Globus pallidus (tissue), 1 donor: ENCODE measurements at places on chromosomes 12 and 14.

DNA sequence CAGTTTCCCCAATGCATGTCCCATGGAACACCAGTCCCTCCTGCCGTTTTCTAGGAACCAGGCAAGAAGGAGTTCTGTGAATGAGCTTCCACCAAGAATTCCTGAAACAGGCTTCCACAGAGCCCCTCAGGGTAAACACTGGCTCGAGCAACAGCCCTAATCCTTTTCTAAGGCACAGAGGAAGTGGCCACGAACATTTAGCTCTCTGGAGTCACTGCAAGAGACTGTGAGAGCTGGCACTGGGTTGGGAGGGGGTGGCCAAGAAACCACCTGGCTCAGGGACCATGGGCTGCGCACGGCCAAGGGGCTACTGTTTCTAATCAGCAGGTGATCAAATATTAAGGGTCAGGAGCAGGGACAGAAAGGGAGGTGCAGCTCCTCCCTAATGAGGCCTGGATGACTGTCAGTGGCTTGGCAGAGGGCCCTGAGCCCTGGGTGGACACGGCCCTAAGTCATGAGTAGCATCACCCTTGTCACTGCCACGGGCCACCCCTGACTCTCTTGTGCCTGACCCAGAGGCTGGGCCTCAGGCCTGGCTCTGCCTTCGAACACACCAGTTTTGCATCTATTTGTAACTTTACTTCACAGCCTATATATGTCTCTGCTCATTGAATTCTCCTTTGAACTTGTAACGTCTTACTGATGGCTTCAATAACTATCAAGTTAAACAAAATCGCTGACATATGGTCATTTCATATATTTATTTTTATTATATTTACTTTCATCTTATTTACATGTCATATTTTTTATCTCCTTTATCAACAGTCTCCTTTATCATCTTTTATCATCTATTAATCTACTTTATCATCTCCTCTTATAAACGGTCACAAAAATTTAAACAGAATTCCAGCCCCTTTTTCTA, 154.0 kb downstream of the DICER1 start:
- DNase-seq: no peak

- DNase-seq: no peak
Observed at GRCh38 chr12:116346222-116346621, 68.7 kb upstream of the MED13L start.

DNA sequence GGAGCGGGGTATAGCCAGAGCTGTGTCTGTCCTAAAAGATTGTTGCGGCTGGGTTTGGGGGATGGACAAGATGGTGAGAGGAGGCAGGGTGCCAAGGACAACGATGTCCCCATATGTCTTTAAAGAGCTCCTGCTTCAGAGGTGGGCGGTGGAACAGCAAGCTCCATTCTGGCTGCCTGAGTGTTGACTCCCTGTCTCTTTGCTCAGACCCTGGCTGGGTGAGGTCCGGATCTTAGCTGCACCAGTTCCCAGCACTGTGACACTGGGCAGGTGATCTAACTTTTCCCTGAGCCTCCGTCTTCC, 8.3 kb upstream of the WSCD2 start:
- DNase-seq: no peak

DNA sequence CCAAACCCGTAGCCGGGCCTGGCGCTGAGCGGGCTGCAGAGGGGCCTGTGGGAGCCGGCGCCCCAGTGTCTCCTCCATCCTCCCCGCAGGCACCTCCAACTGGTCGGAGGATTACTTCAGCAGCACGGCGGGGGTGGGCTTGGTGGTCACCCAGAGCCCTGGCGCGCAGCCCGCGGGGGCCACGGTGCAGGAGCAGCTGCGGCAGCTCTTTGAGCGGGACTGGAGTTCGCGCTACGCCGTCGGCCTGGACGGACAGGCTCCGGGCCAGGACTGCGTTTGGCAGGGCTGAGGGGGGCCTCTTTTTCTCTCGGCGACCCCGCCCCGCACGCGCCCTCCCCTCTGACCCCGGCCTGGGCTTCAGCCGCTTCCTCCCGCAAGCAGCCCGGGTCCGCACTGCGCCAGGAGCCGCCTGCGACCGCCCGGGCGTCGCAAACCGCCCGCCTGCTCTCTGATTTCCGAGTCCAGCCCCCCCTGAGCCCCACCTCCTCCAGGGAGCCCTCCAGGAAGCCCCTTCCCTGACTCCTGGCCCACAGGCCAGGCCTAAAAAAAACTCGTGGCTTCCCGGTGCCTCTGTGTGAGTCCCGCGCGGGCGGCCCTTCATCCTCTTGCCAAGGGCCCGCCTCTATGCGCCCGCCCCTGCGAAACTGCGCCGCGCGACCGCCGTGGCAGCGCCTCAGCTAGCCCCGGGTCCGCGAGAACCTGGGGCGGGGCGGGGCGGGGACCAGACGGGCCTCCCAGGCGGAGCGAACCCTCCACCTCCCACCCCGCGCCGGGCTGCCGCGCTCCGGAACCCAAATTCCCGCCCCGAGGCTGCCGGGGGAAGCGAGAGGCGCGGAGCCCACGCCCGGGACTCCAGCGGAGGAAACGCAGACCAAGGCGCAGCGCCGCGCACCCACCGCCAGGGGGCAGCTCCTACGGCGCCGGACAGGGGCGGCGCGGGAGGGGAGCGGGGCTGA, 8.3 kb downstream of the PLD4 start:
- DNase-seq: peak; percentile 43

DNA sequence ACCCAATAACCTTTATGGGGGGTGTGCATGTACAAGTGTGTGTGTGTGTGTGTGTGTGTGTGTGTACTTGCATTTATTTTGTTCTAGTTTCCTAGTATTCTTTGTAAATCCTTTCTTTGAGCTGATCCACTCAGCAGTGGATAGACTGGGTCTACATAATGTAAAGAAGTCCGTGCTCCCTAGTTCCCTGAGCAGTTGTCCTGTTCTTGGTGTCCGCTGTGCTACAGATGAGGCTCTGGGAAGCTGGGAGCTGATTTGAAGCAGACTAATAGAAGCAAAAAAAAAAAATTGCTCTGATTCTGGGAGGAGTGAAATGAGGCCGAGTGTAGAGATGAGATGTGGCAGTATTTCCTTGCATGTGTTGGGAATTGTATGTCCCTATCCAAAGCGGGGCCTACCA, 150.4 kb upstream of the WSCD2 start:
- no peak for DNase-seq

- no peak for DNase-seq
Observed at GRCh38 chr14:48914921-48915320, 671.3 kb downstream of the RPS29 start.

DNA sequence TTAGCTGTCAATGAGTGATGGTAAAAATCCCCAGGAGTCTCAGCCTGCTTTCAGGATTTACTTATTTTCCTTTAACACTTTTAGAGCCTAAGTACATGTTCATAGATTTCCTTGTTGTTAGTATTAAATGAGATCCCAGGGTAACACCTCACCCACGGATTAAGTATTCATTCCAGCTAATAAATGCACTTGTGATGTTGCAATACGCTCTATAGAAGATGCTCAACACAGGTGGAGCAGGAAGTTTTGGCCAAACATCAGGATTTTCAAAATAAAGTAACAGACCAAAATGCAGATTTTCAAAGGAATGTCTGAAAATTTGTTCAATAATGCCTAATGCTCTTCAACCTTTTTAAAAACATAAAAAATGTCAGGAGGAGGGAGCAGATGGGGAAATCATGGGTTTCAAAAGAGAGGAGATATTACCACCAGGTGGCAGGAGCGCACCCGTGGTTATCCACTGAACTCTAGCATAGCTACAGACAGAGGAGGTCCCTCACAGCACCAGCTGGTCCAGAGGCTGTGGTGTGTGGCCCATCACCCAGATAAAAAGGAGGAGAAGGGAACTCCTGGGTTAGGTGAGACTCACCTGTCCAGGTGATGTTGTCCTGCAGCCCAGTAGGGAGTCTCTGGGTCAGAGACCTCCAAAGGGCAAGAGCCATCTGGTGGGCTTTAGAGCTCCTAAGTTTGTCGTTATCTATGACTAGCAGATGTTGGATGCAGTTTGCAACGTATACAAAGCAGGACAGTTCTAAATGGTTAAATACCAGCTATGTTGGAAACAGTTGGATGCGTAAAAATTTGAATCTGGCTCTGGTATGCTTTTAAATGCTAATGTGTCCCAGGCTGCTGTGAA, 1158.4 kb upstream of the TMEM132C start:
- peak; percentile 55 for DNase-seq

GRCh38 chr14:32039401-32040030, 37.6 kb upstream of the ARHGAP5 start:
- no peak for DNase-seq
